ENCODE measurements at places on chromosomes 11 and 22.

DNA sequence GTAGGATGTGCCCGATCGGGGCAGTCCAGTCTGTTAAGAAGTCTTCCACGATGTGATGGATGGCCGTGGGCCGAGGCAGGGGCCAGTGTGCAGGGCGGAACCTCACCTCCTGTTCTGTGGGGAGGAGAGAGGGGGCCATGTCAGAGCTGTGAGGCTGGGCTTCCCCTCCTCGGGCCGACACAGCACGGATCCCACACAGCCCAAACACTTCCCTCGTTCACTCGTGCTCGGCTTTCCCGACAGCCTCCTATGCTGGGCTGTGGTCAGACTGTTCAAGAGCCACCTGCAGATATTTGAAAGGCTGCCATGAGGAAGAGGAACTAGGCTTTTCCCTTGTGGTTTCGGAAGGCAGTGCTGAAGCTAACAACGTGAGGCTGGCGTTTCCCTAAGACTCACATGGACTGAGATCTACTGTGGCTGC lies 12.3 kb upstream of the TXN2 start:
- no peak for DNase-seq

- no peak for DNase-seq
Observed at GRCh38 chr22:44584256-44584902, 86.3 kb upstream of the RTL6 start.

- DNase-seq, result no peak
Observed at GRCh38 chr11:79390477-79390876, 50.4 kb downstream of the TENM4 start.

GRCh38 chr11:18789942-18790341 lies 1.7 kb downstream of the PTPN5 start:
- DNase-seq, result no peak

- DNase-seq, result no peak
Observed at GRCh38 chr11:87006035-87006434, 31.7 kb upstream of the TMEM135 start.

- DNase-seq, result no peak
Observed at GRCh38 chr11:128214263-128214662, 373.1 kb downstream of the ETS1 start.

GRCh38 chr11:43693731-43694130 lies 13.2 kb downstream of the HSD17B12 start:
- DNase-seq, result no peak

- no peak for DNase-seq
Observed at GRCh38 chr11:44698252-44698912, 28.4 kb upstream of the TSPAN18 start.

GRCh38 chr11:43812471-43812870 lies 68.2 kb upstream of the ALKBH3 start:
- DNase-seq, result no peak

DNA sequence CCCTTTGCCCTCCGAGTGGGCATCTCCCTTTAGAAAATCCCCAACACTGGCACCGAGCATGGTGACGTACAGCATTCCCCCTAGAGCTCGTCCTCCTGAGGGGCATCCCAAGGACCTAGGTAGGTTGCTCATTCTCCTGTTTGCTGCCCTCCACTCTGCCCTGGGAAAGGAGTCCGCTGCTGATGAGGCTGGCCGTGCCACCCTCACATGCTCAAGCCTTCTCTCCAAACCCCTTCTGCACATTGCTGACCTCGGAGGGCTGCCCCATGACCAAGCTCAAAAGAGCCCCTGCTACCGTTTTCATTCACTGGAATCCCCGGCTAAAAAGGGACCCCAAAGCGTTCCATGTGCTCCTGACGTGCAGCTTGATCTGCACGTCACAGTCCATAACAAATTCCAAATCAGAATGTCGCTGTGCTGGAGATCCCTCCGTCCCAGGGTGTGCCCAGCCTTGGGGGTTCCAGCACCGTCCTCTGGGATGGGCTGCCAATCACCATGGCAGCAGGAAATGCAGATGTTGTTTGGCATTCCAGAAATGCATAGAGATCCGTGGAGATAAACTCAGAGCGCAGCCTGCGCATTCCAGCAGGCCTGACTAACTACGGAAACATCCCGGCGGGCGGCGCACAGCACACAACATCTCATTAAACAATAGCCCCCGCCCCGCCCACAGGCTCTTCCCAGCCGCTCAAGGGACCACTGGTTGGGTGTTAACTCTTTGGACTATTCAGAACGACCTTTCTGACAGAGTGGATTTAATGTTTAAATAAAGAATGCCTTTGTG lies 26.3 kb upstream of the GNB1L start:
- no peak for DNase-seq
